Hepatic stellate cell (primary cell): ENCODE measurements at places on chromosomes 12 and 14.

DNA sequence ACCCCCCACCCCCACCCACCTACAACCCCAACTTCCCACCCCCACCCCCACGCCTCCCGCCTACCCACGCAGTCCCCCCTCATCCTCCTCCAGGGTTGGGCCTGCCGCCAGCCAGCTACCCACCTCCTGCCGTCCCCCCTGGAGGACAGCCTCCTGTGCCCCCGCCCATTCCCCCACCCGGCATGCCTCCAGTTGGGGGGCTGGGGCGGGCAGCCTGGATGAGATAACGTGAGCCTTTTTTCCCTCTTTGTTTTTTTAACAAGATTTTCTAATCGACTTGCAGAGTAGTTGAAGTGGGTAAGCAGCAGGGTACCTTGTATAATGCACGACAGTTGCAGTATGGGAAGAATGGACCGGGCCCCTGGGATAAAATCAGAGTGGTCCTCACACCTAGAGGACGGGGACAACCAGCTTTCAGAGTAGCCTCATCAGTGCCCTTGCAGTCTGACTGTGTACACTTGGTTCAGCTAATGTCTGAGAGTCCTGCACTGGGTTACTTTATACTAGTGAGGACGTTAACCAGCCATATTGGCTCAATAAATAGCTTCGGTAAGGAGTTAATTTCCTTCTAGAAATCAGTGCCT is 29.4 kb downstream of the CCNK start:
- DNase-seq, result no peak

GRCh38 chr12:124537525-124538193 is 29.8 kb downstream of the NCOR2 start:
- no peak for DNase-seq

GRCh38 chr12:33116284-33116683 is 219.7 kb upstream of the PKP2 start:
- DNase-seq, result no peak

DNA sequence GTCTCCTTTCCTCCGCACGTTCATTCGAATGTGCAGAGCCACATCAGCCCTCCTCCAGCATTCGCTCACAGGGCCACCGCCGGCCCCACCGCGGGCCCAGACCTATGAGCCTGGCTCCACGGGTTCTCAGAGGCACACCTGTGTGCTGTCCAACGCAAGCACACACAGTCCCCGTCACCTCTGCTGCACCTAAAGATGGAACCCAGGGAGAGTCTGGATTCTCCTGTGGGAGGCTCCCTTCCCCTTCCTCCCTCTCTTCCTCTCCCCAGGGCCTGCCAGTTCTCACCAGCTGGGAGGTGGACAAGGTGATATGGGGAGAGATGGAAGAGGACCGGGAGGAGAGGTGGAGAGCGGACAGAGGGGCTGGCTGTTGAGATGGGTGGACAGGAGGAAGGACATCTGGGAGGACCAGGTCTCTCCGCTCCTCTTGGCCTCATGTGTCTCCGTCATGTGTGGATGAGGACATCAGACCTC is 4.9 kb upstream of the AQP6 start:
- DNase-seq, result no peak

- DNase-seq, result no peak
Observed at GRCh38 chr12:95262808-95263207, 45.2 kb downstream of the VEZT start.

- no peak for DNase-seq
Observed at GRCh38 chr12:12159988-12160387, 89.2 kb downstream of the BCL2L14 start.

DNA sequence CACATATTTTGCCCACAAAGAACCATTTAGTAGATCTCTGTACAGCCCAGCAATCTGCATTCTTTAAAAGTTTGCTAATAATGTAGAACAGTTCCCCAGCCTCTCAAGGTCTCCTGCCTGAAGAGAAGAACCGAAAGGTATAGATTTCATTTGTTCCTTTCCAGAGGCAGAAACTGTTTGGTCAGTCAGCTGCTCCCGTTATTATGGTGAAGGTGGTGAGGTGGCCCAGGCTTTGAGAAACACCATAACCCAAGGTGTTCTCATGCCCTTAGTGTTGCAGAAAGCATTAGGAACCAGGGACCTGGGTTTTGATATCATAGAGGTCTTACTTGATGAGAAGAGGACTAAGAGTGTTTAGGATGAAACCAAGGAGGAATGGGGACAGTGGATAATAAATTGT is 65.3 kb downstream of the SUSD6 start:
- no peak for DNase-seq

DNA sequence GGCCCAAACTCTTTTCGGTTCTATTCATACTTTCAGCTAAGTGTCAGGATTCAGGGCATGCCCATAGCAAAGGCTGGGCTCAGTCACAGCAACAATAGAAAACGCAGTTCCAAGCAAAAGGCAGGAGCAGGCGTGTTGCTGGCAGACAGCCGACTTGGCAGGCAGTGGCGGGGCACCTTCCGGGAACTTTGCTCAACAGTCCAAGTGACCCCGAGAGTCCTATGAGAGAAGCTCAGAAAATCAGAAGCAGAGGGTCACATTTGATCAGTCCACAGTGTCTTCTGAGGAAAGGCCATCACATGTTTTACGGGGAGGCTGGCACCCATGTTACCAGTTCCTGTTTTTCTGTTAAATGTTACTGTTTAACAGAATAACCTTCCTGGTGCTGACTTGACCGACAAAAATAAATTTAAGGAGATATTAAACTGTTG is 115.0 kb downstream of the DACT1 start:
- DNase-seq, result no peak

GRCh38 chr12:54956322-54956721 is 28.2 kb downstream of the TESPA1 start:
- DNase-seq, result no peak

DNA sequence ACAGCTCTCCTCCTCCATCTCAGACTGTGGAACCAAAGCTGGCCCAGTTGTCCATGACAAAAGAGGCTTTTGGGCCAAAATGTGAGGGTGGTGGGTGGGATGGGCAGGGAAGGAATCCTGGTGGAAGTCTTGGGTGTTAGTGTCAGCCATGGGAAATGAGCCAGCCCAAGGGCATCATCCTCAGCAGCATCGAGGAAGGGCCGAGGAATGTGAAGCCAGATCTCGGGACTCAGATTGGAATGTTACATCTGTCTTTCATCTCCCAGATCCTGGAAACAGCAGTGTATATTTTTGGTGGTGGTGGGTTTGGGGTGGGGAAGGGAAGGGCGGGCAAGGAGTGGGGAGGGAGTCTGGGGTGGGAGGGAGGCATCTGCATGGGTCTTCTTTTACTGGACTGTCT is 11.8 kb upstream of the TAMALIN start:
- peak; percentile 69 for DNase-seq

DNA sequence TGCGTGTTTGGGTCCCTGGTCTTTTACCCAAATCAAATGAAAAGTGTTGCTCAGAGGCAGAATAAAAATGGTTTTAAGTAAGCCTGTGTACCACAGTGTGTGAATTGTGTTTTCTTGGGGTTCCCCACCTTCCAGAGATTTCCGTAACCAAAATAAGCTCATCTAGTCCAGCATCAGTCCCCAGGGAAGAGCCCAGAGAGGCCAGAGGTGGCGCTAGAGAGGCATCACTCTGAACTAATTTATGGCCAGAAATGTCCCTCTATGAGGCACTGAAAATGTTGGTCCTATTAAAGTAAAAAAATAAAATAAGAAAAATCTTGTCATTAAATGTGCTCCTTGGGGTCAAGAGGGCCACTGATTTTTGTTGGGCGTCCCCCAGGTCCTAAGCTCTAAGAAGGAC is 24.9 kb upstream of the PRKAB1 start:
- DNase-seq, result no peak

GRCh38 chr12:48917857-48918537 is 7.3 kb downstream of the FKBP11 start:
- no peak for DNase-seq

DNA sequence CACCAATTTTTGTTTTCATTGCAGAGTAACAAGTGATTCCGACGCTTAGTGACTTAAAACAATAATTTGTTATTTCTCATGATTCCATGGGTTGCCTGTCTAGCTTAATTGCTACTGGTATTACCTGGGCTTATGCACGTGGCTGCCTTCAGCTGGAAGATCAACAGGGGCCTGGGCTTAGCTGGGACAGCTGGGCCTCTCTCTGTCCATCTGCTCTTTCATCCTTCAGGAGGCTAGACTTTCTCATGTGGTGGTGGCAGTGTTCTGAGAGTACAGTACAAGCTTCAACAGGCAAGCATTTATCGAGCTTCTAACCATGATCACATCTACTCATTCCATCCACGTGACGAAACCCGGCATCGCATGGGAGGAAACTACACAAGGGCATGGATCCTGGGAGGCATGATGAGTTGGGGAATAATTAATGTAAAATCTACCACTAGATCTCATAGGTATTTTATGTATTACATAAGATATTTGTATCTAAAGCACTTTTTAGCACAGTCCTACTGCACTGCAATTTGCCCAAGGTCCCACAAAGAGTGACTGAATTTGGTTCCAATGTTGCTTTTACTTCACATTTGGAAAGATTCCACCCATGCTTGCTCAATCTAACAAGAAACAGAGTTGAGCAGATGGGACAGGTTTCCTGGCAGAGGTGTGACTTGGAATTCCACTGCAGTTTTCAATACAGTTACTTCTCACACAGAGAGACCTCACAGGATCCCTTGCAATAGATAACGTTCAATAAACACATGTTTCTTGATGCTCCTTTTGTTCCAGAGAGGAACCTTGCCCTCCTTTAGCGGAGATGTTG is 153.1 kb upstream of the FRMD6 start:
- DNase-seq, result no peak

DNA sequence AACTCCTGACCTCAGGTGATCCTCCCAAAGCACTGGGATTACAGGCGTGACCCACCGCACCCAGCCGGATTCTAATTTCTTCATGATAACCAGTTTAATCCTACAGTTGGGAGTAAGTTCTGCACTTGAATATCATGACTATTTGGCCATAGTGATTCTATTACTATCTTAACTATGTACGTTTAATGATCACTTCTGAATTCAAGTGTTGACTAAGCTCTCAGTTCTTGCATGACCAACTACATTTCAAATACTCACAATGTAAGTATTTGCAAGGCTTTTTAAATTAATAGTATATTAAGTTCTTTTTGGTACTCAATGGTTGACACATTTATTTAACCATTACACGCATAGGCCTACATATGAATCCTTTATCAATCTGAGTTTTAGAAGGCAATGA is 17.4 kb upstream of the VPS33A start:
- DNase-seq, result no peak

DNA sequence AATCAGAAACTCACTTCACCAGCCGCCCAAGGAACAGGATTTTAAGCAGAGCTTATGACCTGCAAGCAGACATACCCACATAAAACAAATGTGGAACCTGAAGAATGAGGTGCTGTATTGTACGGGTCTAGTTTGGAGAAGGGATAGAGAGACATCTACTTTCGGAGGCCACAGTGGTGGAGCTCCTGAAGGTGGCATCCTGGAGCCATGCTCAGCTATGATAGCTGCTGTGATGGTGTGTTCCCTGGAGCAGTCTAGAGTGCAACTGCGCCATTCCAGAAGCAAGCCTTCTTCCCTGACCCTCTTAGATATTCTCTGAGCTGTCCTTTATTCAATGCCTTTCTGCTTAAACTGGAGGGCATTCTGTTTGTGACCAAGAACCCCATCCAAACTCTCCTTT is 402.6 kb downstream of the FUT8 start:
- DNase-seq, result no peak

DNA sequence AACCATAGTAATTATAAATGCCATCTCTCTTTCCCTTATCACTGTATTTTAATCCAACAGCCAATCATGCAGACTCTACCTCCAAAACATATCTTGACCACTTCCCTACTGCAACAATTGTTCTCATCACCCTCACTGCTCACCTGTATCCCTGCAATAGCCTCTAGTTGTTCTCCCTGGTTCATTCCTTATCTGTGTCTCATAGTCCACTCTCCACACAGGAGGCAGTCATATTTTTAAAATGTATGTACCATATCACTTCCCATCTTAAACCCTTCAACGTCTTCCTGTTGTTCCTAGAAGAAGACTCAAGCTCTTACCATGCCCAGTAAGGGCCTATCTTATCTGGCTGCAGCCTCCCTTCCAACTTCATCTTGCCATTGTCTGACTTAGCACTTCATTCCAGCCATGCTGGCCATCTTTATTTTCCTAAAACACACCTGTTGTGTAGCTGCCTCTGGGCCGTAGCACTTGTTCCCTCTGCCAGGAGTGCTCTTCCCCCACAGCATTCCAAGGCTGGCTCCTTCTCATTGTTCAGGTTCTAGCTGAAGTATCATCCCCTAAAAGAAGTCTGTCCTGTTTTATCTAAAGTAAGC is 27.8 kb upstream of the BHLHE41 start:
- DNase-seq, result no peak

DNA sequence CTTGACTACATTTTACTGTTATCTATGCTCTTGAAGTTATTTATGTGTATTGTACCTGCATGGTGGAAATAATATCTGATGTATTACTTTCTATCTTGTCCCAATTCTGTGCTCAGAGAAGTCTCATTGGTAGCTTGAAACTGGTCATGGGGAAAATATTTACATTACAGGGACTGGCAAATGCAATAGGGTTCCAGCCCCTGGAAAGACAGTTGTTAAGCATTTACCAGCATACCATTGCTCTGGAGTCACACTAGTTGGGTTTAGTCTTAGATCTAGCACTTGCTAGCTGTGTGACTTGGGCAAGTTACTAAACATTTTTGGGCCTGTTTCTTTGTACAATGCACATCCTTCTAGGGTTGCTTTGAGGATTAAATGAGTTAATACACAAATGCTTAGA is 86.3 kb upstream of the NRXN3 start:
- DNase-seq, result no peak

DNA sequence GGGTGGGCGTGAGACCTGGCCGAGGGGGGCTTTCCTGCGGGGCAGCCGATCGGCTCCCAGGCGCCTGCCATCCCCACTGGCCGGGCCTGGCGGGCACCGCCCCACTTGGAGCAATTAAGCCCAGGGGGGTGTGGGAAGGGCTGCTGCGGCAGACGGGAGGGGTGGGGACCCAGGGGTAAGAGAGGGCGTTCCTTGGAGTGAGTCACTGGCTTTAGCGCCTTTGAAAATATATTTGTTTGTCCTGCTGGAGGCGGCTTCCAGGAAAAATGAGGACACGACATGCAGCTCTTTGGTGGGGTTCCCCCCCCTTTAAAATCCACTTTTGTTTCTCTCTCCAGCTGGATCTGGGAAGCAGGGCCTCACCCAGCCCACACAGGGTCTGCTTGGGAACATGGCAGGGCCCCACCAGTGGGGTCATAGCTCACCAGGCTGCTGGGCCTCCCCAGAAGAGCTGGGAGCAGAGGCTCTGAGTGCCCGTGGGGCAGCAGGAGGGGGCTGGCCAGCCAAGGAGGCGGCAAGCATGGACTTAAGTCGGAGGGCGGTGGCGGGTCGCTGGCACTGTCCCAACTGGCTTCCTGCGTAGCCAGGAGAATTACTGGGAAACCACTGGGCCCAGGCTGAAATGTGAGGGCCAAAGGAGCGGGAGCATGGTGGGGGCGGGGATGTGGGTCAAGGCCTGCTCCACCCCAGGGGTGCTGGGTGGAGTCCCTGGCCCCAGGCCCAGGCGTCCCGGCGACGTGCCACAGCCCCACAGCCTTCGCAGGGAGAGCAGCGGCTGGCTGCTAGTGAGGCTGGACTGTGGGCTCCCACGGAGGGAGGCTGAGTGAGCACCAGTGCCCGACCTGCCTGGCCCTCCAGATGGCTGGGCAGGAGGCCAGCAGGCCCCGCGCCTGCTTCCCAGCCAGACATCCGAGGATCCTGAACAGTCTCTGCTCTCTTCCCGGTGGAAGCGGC is 128.0 kb downstream of the RFLNA start:
- peak; percentile 99 for DNase-seq
